ENCODE measurements at places on chromosomes 5 and 9. TPM values are rescaled to one million over a fixed set of nuclear protein-coding genes. Genes with fewer than 3 reads are reported as not detected.

PPP3R2 gene
- not detected for total RNA-seq

SPINK4 gene
- not detected for total RNA-seq

TRPM3 gene
- not detected for total RNA-seq

PIGO gene
- total RNA-seq = 23.2 TPM

SMIM23 gene
- not detected for total RNA-seq

FBP1 gene
- not detected for total RNA-seq

ZNF883 gene
- total RNA-seq = not detected

PROB1 gene
- total RNA-seq = 6.5 TPM

Measured in GM12878 (cell line).